Activated T-cell treated with anti-CD3 and anti-CD28 coated beads for 48 hours (primary cell): ENCODE measurements at places on chromosomes 13 and 19.
A peak's percentile ranks its signal among the peaks of the same experiment; 100 is the strongest.

- DNase-seq = no peak
These were observed 6.0 kb downstream of the SYCE2 start for GRCh38 chr19:12913011-12913561.

DNA sequence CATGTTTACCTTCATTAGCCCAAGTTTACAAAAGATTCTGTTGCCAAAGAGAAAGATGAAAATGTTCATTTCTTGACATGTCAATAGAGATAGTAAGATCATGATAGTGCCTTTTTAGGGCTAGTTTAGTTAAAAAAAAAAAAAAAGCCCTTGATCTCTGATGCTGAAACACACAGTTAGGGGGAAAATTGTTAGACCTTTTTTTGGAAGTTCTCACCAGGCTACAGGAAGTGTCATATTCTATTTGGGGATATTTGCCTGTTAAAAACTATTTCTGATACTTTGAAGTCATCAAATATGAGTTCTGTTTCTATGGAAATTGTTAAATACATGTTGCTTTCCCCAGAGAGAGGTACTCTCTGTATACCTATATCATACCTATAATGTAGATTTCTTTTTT is 21.6 kb downstream of the SLAIN1 start:
- no peak for DNase-seq

DNA sequence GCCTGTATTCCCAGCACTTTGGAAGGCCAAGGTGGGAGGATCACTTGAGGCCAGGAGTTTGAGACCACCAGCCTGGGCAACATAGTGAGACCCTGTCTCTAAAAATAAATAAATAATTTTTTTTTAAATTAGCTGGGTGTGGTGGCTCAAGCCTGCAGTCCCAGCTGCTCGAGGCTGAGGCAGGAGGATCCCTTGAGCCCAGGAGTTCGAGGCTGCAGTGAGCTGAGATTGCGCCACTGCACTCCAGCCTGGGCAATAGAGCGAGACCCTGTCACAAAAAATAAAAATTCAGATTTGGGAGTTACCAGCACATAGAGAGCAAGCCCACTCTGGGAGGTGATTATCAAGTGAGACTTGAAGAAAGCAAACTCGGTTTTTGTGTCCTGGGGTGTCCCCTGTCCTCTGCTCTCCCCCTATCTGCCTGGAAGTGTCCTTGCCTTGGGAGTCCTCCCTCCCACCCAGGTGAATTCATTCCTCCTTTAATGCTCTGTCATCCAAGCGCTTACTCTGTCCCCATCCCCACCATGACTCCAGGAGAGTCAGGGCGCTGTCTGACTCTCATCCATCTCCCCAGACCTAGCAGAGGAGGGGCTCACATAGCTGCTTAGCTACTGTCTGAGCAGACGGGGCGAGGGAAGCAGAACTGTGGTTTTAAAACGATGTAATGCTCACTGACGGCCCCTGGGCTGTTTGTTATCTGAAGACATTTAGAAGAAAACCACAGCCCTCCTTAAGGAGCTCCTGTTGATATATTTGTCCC is 146.8 kb downstream of the STK24 start:
- DNase-seq = no peak

- DNase-seq = no peak
These were observed 112.8 kb downstream of the CRYL1 start for GRCh38 chr13:20412691-20413355.

- DNase-seq = no peak
These were observed 215.5 kb downstream of the NHLRC3 start for GRCh38 chr13:39253774-39254173.

GRCh38 chr19:45578861-45579260 is 5.7 kb downstream of the OPA3 start:
- DNase-seq = no peak

- peak; percentile 22 for DNase-seq
These were observed 697 bp downstream of the FCGRT start for GRCh38 chr19:49512970-49513745.

GRCh38 chr19:33303791-33304345 is 1.5 kb upstream of the CEBPA start:
- no peak for DNase-seq

DNA sequence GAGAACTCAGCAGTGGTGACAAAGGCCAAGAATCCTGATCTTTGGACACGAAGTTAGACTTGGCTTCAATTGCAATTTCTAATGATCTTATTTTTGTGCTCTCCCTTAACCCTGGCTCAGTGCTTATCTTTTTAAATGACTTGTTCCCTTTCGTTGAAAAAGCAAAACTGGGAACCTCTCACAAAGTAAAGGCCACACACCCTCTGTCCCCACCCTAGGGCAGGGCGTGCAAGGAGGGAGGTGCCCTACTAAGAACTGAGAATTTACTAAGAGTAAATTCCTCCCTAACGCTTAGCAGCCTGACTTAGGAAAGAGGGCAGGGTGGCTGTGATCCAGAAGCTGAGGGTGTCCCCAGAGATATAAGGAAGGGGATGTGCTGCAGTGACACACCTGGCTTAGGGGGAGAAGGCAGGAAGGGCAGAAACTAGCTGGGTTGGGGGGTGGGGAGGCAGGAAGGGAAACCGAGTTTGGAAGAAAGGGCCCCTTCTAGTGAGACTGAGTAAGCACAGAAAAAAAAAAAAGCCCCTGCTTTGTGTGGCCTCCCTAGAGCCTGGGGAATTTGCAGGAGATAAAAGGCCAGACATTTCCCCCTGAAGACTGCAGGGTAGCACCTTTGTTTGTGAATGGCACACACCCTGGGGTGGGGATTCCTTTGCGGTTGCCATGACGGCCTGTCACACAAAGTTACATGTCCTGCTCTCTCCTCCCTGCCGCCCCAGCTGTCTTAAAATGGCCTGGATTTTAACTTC is 435.1 kb downstream of the EFNB2 start:
- DNase-seq = no peak

- no peak for DNase-seq
These were observed 11.2 kb downstream of the AXL start for GRCh38 chr19:41230067-41230857.

GRCh38 chr19:13118424-13119193 is 545 bp downstream of the NACC1 start:
- no peak for DNase-seq

GRCh38 chr19:6312018-6312417 is 21.4 kb downstream of the ACER1 start:
- DNase-seq = no peak

DNA sequence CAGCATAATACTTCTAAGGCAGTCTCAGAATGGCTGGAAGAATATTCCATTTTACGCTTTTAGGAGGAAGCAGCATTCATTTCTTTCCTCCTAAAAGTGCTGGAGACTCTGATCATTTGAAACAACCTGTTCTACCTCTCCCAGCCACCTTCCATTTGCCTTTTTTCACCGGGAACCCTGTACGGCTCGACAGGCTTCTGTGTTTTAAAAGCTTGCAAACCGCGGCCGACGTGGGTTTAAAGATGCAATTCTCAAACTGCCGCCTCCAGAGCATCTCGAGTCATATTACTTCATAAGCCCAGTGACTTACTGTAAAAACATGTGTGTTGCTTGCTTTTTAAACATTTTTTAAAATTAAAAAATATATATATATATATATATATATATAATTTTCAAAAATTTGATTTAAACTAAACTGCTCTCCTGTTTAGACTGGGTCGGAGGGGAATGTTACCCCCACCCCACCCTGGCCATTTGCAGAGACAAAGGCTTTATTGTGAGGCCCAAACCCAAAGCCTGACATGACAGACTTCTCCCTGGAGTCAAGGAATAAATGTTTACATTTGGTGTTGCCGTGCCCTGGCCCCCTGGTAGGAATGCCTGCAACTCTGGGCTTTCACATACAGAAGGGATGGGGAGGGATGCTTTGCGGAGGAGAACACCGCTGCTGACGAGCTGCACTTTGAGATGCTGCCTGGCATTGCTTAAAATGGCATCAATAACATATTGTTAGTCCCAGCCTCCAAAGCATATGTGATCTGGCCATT is 30.4 kb downstream of the ZNF536 start:
- DNase-seq = no peak

DNA sequence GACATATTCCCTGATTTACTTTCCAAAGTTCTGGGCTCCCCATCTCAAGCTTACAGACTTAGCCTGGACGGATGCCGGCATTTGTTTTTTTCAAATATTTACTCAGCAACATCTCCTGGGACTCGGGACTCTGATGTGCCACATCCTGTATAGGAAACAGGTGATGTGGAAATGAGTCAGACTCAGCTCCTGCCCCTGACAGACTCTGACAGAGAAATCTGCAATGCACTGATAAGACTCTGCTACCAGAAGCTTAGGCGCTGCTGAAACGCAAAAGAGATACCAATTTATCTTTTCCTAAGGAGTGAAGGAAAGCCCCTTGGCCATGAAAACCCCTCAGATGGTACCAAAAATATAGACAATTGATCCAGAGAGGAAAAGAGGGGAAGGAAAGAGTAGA is 16.2 kb downstream of the LAIR2 start:
- no peak for DNase-seq

GRCh38 chr19:58395979-58396627 is 647 bp downstream of the RNF225 start:
- no peak for DNase-seq

GRCh38 chr13:43924549-43925245 is 45.0 kb downstream of the LACC1 start:
- no peak for DNase-seq

DNA sequence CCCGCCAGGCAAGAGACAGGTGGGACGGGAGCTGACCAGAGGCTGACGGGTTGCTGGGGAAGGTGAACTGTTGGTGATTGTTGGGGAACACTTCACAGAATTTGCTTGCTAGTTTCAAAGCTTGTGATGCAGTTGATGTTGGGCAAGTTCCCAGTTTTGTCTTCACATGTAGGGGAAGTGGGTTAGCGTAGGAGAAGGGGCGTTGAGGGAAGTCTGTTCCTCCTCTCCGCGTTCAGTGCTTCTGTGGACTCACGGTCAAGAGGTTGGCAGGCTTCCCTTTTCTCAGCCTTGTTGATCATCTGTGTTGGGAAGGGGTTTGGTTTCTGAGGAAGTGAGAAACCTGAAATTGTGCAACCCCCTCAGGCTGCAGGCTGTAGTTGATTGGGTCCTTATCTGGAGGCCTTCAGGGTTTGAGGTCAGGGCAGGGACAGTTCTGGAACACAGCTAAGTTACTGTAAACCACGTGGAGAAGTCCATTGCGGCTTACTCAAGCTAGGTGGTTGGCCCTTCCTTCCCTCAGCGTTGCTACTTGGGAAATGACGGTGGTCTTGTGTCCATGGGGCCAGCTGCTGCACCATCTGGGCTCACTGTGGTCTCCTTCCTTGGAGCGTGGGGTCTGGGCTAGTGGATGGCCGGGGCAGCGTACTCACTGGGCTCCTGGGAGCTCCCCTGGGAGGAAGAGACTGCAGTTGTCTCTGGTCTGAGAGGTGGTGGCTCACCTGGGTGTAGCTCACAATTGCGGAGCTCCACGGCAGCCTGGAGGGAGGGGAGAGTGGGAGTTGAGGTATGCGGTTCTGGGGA is 7.5 kb downstream of the RPS9 start:
- peak; percentile 62 for DNase-seq

DNA sequence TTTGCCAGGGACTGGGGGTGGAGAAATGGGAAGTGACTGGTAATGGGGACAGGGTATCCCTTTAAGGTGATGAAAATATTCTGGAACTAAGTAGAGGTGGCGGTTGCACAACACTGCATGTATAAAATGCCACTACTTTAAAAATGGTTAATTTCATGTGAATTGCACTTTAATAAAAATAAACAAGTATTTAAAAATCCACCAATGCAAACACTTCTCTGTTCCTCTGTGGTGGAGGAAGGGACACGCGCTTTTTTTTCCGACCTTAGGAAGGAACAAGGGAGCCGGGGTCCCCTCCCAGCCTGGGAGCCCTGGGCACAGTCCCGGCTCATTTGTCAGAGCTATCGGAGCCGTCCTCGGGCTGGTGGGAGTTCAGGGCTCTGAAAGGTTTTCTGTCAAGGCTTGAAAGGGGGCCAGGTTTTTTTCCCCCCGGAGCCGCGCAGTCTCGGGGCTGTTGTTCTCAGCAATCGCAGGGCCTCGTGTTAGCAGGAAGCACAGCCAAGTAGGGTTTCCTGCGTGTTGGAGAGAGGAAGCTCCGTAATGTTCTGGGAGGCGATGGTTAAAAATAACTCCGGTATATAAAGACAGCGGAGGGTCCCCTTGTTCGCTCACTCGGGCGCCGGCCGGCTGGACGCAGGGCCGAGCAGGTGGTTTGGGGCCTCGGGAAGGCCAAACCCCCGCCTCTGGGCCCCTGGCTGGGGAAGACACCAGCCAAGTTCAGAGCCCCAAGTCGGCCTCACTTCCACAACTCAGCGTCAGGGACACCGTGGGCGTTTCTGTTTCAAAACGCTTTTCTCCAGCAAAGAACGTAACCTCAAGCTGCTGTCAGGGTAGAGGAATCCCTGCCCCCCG is 41.2 kb upstream of the KLF2 start:
- DNase-seq = peak; percentile 75
